ENCODE measurements at places on chromosomes 6 and 20.
A peak's percentile ranks its signal among the peaks of the same experiment; 100 is the strongest.

DNA sequence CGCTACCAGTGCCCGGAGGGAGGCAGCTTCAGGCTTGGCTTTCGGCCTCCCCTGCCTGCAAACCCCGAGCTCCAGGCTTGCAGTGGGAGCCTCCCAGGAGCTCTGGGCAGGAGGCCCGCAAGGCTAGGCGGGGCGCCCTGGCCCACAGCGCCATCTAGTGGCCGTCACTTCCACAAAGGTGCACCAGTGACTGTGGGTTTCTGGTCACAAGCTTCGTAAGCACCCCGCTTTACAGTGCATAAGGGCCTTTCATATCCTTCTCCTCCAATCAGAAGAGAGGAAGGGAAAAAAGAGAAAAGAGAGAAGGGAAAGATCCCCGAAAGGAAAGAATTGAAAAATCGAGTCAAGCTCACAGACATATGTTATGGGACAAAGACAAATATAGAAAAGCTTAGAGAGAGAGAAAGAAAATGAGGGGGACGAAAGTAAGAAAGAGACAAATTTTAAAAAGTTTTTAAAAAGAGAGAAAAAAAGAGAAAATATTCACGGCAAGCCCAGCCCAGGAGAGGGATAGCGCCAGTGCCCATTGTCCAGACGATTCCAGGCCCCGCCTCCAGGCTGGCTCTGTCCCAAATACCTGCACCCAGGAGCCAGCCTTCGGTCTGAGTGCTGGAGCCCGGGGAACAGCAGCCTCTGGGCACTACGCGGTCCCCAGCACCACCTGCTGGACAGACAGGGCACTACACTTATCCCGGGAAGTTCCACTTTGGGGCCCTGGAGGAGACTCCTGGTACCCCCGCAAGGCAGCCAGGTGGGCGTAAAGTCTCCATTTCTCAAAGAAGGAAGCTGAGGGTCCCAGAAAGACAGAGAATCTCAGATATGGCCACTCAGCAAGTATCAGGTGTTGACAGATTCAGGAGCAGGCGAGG is 207.1 kb downstream of the PREX1 start:
- DNase-seq, result peak; percentile 66

GRCh38 chr20:45774945-45775344 is 16.7 kb downstream of the WFDC3 start:
- no peak for DNase-seq

DNA sequence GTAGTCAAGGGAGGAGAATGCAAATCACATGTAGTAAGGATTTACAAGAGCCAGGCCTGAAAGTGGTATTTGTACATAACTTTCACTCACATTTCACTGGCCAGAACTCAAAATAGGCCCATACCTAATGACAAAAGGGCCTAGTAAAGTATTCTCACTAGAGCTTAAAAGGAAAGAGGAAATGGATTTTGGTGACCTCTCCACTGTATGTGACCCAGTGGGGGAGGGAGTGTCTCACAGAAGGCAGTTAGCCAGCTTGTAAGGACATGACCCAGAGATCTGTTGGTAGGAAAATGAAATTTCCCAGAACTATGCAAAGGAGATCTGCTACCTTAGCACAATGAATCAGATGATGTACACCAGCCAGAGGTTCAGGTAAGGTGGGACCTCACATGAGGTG is 124.4 kb downstream of the PTPRT start:
- DNase-seq, result no peak

DNA sequence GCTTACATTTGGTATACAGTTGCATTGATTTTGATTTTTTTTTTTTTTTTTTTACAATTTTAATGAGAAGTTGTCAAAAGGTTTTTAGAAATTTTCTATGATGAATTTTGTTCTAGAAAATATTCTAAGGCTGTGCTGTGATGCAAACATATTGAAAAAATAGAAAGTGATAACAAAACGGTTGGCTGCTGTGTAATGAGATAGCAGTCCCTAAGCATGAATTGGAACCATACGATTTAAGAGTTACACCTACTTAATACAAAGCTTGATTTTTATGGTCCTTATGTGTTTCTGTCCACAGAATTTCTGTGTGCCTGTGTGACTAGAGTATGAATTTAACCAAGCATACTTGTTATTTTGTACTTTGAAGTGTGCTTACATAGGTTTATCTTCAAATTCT is 12.1 kb downstream of the HIVEP1 start:
- DNase-seq, result no peak

DNA sequence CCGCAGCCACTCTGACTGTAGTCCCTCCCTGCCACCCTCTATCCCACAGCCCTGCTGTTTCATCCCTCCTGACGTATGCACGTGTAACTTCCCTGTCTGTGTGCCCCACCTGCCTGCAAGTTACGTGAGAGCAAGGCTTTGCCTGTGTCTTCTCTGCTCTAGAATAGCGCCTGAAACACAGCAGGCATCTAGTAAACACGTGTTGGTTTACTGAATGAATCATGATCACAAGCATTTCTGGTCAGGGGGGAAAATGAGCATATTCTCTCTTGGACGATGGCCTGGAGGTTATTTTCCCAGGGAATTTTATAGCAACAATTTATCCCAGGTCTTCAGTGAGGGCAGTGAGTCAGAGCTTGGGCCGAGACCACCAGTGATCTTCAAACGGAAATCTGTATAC is 38.3 kb downstream of the PSMG4 start:
- DNase-seq, result no peak

GRCh38 chr6:155880900-155881299 is 425.3 kb upstream of the NOX3 start:
- no peak for DNase-seq
